Activated CD4-positive, alpha-beta memory T cell treated with anti-CD3 and anti-CD28 coated beads for 36 hours (primary cell): ENCODE measurements at places on chromosomes 1 and 21. TPM values are rescaled to one million over a fixed set of nuclear protein-coding genes. Genes with fewer than 3 reads are reported as not detected.

- no peaks in the 10 kb centered on the region for H3K36me3 ChIP-seq
- H3K4me3 ChIP-seq: no peak overlapping the region
- no peaks in the 10 kb centered on the region for H3K4me1 ChIP-seq
- peaks cover 20% of the 10 kb centered on the region for H3K27me3 ChIP-seq
- no peak overlapping the region for H3K27ac ChIP-seq
- no peak for DNase-seq
Observed at GRCh38 chr1:233695901-233696300, 82.0 kb downstream of the KCNK1 start.

DNA sequence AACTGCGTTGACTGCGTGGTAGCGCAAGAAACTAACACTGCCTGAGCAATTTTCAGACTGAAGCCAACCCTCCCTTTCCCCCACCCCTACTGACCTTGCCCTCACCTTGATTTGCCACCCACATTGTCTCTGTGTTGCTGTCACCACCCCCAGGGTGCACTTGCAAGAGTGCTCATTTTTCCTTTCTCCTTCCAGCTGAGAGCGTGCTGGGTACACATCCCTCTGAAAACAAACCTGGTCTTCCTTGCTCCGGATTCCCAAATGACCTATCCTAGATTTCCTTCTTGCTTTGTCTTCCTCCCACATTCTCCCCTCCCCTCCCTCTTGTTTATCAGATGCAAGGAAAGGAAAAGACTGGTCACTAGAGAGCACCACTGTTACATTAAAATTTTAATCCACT is 24.2 kb downstream of the MPZ start:
- H3K4me1 ChIP-seq: no peaks in the 10 kb centered on the region
- H3K27me3 ChIP-seq: no peaks in the 10 kb centered on the region
- no peak for DNase-seq
- H3K36me3 ChIP-seq: no peaks in the 10 kb centered on the region

GRCh38 chr1:200150721-200151120 is 123.2 kb downstream of the NR5A2 start:
- H3K4me3 ChIP-seq: no peak overlapping the region
- H3K36me3 ChIP-seq: no peaks in the 10 kb centered on the region
- H3K27ac ChIP-seq: peak overlapping the region; percentile 10
- peaks cover 42% of the 10 kb centered on the region for H3K4me1 ChIP-seq
- H3K27me3 ChIP-seq: no peaks in the 10 kb centered on the region

DNA sequence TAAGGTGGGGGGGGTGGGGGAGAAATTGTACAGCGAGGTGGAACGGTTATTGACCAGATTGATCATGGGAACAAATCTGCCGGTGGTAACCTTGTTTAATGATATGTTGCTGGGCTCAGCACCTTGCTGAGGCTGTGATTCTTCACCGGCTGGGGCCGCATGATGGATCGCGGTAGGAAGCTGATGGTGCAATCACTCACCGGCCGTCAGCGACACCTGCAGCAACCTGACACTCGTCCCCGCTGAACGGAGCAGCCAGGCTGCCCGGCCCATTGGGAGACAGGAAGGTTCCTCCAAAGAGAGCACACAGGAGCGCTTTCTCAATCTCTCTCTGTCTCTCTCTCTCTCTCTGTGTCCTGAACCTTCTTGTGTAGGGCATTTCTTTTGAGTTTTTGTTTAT is 128.5 kb upstream of the RRP15 start:
- no peaks in the 10 kb centered on the region for H3K36me3 ChIP-seq
- no peaks in the 10 kb centered on the region for H3K4me1 ChIP-seq
- H3K27ac ChIP-seq: no peak overlapping the region
- DNase-seq: no peak
- H3K4me3 ChIP-seq: no peak overlapping the region
- H3K27me3 ChIP-seq: peaks cover 30% of the 10 kb centered on the region

- H3K4me3 ChIP-seq: no peak overlapping the region
- no peaks in the 10 kb centered on the region for H3K27me3 ChIP-seq
- H3K36me3 ChIP-seq: peaks cover 18% of the 10 kb centered on the region
- H3K4me1 ChIP-seq: peaks cover 73% of the 10 kb centered on the region
- no peak overlapping the region for H3K27ac ChIP-seq
Observed at GRCh38 chr1:197770243-197770642, 5.0 kb downstream of the DENND1B start.

- DNase-seq: no peak
- H3K4me3 ChIP-seq: peak overlapping the region; percentile 89
- H3K27me3 ChIP-seq: peaks cover 4% of the 10 kb centered on the region
Observed at GRCh38 chr21:28883931-28884330, 108.7 kb downstream of the LTN1 start.

- no peak overlapping the region for H3K27ac ChIP-seq
- no peaks in the 10 kb centered on the region for H3K4me1 ChIP-seq
- no peak overlapping the region for H3K4me3 ChIP-seq
- no peaks in the 10 kb centered on the region for H3K36me3 ChIP-seq
Observed at GRCh38 chr1:200372885-200373181, 37.0 kb downstream of the ZNF281 start.

DNA sequence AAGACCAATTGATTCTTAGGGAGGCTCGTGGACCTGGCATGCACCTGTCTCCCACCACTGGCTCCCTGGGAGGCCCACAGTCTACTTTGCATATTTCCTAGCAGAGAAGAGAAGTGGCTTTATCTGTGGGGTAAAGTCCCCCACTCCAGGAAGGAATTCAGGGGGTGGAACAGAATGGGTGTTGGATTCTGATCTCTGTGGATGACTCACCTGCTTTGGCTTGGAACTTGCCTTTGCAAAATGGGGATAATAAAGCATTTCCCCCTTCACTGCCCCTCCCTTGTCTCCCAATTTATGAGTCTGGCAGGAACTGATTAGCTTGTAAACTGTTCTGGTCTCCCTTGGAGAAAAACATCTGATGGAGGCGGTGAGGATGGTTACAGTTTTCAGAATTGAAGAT is 21.2 kb upstream of the OTUD3 start:
- peaks cover 2% of the 10 kb centered on the region for H3K36me3 ChIP-seq
- peaks cover 21% of the 10 kb centered on the region for H3K27me3 ChIP-seq
- H3K4me1 ChIP-seq: no peaks in the 10 kb centered on the region
- no peak overlapping the region for H3K27ac ChIP-seq

DNA sequence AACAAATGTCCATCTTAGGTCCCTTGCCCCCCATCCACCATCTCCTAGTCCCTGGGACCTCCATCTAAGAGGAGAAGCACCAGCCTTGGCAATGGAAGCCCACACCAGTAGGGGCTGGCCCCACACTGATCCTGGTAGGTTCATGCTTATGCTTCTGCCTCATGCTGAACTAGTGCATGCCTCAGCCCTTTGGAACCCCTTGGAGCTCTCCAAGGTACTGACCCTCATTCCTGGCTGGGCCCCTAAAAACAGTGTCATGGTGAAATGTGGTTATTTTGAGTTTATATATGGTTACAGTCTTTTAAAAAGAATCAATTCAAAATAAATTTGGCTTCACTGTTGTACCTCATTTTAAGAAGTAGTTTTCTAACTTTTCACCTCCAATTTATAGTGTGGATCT is 108.3 kb downstream of the HIVEP3 start:
- no peaks in the 10 kb centered on the region for H3K36me3 ChIP-seq
- H3K27ac ChIP-seq: no peak overlapping the region
- H3K27me3 ChIP-seq: no peaks in the 10 kb centered on the region
- H3K4me1 ChIP-seq: peaks cover 64% of the 10 kb centered on the region
- peak; percentile 73 for DNase-seq

DNA sequence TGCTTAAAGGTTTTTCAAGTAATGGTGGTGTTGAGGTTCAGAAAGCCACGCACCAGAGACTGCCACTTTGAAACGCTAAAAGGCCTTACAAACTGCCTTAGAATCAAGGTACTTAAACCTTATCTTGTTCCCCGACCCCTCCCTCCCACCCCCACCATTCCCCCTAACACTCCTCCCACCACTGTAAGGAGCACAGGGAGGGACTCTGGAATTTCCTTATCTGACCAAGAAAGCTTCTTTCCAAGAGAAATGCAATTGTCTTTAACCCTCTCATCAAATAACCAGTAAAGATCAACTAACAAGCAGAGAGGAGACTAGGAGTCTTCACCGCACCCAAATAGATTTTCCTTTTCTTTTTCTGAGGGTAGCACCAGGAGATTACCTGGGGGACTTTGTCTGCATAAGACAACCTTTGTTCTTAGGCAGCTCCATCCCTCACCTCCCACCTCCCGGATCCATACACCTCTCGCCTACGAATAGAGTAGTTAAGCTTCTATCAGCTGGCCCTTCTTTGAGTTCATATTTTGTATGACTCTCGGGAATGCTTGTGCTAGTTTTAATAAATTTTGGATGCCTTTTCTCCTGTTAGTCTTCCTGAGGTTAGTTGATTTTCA is 137.7 kb upstream of the ADGRL2 start:
- H3K4me1 ChIP-seq: no peaks in the 10 kb centered on the region
- no peaks in the 10 kb centered on the region for H3K27me3 ChIP-seq
- H3K36me3 ChIP-seq: no peaks in the 10 kb centered on the region
- no peak for DNase-seq

DNA sequence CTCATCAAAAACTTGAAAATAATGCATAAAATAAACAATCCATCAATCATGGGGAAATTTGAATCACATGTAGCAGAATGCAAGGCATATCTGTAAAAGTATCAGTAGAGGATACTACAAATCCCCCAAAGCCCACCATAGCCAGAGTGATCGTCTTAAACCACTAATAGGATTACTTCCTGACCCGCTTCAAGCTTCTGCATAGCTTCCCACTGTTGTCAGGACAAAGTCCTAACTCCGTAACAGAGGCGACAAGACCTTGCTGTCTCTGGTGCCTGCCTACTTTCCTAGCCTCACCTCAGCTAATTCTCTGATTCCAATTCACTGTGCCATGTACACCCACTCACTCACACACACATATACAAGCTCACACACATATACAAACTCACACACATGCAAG is 161.2 kb upstream of the NFIA start:
- no peak overlapping the region for H3K4me3 ChIP-seq
- H3K27me3 ChIP-seq: peaks cover 9% of the 10 kb centered on the region
- no peaks in the 10 kb centered on the region for H3K36me3 ChIP-seq
- no peak overlapping the region for H3K27ac ChIP-seq
- no peaks in the 10 kb centered on the region for H3K4me1 ChIP-seq
- DNase-seq: no peak

GRCh38 chr1:34711485-34711884 is 43.4 kb upstream of the GJB5 start:
- no peak overlapping the region for H3K27ac ChIP-seq
- H3K36me3 ChIP-seq: no peaks in the 10 kb centered on the region
- H3K27me3 ChIP-seq: no peaks in the 10 kb centered on the region
- no peak overlapping the region for H3K4me3 ChIP-seq

- H3K27ac ChIP-seq: no peak overlapping the region
- DNase-seq: no peak
- peaks cover 2% of the 10 kb centered on the region for H3K27me3 ChIP-seq
- no peak overlapping the region for H3K4me3 ChIP-seq
- peaks cover 5% of the 10 kb centered on the region for H3K4me1 ChIP-seq
Observed at GRCh38 chr1:42145764-42146625, 7.2 kb upstream of the GUCA2B start.

DNA sequence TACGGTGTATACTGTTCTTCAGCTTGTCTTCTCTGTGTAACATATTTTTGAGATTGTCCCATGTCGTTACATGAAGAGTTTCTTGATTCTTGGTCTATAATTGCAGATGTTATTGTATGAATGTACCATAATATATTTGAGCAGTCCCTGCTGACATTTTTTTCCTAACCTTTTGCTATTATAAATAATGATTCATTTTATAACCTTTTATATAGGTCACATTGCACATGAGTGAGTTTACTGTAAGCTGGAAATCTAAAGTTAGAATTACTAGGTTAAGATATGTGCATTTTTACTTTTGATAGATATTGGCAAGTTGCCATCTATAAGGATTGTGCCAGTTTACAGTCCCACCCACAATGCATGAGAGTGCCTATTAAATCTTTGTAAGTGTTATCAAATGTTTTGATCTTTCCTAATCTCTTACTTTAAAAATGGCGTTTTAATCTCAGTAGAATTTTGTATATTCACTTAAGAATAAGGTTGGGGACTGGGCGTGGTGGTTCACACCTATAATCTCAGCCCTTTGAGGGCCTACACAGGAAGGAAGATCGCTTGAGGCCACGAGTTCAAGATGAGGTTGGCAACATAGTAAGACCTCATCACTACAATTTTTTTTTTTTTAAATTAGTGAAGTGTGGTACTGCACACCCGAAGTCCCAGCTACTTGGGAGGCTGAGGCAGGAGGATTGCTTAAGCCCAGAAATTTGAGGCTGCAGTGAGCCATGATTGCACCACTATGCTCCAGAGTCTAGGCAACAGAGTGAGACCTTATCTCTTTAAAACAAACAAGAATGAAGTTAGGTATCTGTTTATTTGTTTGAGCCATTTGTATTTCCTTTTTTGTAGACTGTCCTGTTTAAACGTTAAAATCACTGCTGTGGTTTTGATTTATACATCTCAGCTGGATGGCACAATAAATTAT is 36.5 kb downstream of the ZMYM1 start:
- no peak for DNase-seq
- peaks cover 9% of the 10 kb centered on the region for H3K4me1 ChIP-seq
- H3K27me3 ChIP-seq: peaks cover 3% of the 10 kb centered on the region
- no peak overlapping the region for H3K4me3 ChIP-seq

- DNase-seq: peak; percentile 89
- no peaks in the 10 kb centered on the region for H3K27me3 ChIP-seq
- peaks cover 26% of the 10 kb centered on the region for H3K4me1 ChIP-seq
- peaks cover 1% of the 10 kb centered on the region for H3K36me3 ChIP-seq
Observed at GRCh38 chr1:155277902-155278688, 832 bp downstream of the HCN3 start.

Gene ATP1A4
- total RNA-seq: not detected

Gene LDLRAD1
- not detected for total RNA-seq

Gene S100A9
- total RNA-seq: not detected

Gene CDK18
- 2.6 TPM for total RNA-seq

Gene DPT
- total RNA-seq: not detected

Gene PRELP
- not detected for total RNA-seq

Gene MPL
- not detected for total RNA-seq
